ENCODE measurements at places on chromosomes 4 and X.

- no peak for DNase-seq
Measured at GRCh38 chrX:39820938-39821708, 276.6 kb downstream of the BCOR start.

DNA sequence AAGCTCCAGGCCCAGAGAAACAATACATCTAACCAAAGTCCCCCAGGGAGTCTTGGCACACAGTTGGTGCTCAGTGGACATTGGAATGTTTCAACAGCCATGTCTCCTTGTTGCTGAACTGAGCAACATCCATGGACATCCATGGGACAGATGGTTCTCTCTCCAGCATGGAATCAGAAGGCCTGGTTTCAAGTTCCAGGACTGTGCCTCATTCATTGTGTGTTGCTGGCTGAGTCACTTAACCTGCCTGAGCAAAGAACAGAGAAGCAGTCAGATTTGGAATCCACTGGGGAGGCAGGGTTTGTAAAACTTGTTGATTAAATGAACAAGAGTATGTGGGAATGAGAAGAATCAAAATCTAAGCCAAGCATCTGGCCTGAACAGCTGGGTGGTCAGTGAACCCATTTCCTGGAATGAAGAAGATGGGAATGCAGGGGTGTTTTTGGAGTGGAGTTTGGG, 147.9 kb downstream of the CHIC2 start:
- DNase-seq, result no peak

DNA sequence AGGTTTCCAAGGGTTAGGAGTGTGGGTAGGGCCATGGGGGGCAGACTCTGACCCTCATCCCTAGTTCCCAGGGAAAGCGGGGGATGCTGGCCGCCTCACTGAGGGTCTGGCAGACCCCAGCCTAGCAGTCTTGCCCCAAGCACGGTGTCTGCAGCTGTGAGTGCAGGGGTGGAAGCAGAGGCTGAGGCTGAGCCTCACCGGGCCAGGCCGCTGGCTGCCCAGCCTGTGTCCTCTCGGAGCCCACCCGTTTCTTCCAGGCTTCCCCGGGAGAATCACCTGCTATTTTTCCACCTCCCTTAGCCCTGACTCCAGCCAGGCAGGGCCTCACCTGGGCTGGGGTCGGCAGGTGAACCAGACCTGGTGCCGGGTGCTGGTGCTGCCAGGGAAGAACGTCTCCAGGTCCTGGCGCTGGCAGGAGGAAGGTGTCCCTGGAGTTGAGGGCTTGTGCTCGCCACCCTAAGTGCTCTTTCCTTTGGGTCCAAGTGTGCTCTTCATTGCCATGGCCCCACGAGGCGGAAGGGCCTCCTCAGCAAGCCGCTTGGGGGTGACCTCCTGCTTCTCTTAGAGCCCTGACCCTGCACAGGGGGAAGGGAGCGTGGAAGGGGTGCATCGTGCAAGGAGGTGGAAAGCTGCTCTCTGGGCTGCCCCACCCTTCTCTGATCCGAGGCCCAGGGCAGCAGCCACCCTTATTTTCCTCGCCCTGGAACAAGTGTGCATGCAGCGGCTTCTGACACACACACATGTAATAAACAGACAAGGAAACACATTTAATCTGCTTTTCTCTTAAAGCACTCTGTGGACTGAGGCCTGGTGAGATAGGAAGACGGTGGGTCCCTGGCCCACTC, 112.7 kb downstream of the FAM53A start:
- no peak for DNase-seq

- no peak for DNase-seq
Measured at GRCh38 chr4:125482822-125483221, 168.1 kb downstream of the FAT4 start.

GRCh38 chr4:87416965-87417364, 5.4 kb upstream of the NUDT9 start:
- DNase-seq, result no peak

DNA sequence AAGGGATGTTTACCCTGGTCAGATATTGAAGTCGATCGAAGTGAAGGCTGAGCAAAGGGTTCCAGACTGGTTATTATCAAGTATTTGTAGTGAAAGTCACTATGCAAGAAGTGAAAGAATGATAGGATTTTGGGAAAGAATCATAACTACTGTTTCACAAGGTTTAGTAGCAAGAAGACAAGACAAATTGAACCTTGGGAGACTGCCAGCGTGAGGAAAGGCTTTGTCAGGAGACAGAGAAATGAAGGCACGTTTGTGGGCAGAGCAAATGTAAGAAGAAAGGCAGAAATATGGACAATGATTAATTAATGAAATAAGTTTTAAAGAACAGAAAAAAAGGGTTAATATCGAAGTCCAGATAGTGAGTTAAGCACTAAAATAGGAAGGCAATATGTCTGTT, 456.8 kb downstream of the TRIML1 start:
- no peak for DNase-seq

DNA sequence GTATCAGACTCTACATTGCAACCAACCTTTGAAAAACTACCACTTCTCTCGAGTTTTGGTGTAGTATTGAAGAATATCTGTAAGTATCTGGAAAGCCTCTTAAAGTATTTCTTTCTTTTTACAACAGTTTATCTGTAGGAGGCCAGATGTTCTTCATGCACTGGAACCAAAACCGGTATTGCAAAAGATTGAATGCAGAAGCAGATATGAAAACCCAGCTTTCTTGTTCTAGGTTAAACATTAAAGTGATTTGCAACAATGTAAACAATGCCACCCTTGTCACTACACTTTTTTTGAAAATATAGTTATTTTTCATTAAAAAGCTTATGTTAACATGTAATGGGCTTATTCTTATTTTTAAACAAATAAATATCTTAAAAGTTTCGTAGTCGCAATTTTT, 27.2 kb downstream of the PLS3 start:
- DNase-seq, result no peak

GRCh38 chrX:22310779-22311178, 38.1 kb downstream of the CBLL2 start:
- no peak for DNase-seq

DNA sequence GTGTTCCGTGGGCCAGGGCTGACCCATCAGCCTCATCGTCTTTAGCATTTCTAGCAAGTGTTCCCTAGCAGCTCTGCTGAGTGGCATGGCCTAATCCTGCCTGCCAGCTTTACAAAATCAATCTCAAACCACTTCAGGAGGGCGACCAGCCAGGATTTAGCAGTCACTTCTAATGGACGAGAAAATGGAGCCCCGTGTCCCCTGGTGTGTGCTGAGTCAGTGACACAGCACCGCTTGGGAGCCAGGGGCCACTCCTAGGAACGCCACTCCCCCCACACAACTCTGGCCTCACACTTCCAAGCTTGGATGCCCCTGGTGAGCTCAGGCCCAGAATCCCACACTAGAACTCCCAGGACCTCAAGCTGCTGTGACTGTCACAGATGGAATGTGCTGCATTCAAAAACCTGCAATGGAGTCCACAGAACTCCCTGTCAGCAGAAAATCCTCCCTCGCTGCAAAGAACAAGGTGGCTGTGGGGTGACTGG, 311.2 kb upstream of the GATB start:
- DNase-seq, result no peak

GRCh38 chr4:26503427-26503826, 13.1 kb upstream of the CCKAR start:
- no peak for DNase-seq

- DNase-seq, result no peak
Measured at GRCh38 chr4:15521442-15522039, 51.9 kb downstream of the CC2D2A start.

- DNase-seq, result no peak
Measured at GRCh38 chr4:123936621-123937043, 540.0 kb downstream of the SPRY1 start.

DNA sequence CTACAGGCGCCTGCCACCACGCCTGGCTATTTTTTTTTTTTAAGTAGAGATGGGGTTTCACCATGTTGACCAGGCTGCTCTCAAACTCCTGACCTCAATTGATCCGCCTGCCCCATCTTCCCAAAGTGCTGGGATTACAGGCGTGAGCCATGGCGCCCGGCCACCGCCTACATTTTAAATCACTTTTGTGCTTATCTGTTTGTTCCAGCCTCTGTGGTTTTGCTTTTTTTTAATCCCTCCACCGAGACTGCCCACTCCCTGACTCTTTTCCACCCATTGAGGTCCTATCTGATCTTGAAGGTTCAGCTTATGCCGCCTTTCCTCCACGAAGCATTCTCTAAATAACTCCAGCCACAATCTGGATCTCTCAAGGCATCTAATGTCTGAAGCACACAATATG, 73.5 kb downstream of the CHRDL1 start:
- no peak for DNase-seq

GRCh38 chr4:185219551-185220344, 10.3 kb downstream of the SNX25 start:
- no peak for DNase-seq

DNA sequence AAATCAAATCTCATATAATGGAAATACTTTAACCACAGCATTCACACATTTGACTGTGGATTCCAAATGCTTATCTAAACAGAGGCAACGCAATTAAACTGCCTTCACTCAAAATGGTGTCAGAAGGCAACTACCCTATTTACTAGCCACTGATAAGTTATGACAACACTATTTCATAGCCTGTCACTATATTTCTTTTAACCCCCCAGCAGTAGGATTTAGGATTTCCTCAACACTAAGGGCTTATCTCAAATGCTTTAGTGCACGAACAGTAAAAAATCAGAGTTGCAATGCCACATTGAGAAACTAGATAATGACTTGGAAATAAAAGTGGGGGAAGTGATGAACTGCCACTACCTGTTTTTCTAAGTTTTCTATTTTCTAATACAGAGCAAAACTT, 66.7 kb downstream of the DHX15 start:
- DNase-seq, result no peak

GRCh38 chr4:81601358-81601694, 129.6 kb upstream of the RASGEF1B start:
- no peak for DNase-seq

DNA sequence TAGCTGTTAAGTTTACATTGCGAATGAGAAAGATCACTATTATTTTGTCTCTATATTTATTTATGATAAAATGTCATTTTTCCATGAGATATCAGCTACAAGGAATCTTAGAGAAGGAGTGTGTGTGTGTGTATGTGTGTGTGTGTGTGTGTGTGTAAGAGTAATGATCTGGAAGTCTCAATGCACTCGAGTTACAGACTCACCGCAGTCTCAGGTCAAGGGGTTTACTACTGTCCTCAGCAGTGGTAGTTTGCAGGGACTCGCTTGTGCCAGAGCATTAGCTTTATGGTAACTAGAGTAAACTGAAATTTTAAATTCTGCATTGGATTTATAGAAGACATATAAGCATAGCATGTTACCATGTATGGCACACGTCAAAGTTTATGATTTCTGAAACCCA, 30.8 kb downstream of the LRP2BP start:
- DNase-seq, result no peak

- no peak for DNase-seq
Measured at GRCh38 chr4:103996064-103996463, 276.3 kb upstream of the TACR3 start.

- DNase-seq, result no peak
Measured at GRCh38 chr4:169622566-169622965, 2.2 kb downstream of the CLCN3 start.

DNA sequence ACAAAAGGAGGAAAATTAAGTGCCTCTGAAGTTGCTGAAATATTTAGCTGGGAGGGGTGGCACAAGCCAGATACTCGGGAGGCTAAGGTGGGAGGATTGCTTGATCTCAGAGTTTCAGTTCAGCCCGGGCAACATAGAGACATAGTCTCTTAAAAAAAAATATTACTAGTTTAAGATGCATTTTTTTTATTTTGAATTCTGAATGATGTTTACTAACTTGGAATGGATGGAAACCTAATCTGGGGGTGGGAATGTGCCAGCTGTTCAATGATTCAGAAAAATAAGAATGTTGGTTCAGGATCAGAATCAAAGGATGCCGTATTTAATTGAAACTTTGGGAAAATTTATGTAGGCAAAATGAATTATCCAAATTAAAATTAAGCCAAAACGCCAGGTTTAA, 167.2 kb upstream of the ANK2 start:
- no peak for DNase-seq

DNA sequence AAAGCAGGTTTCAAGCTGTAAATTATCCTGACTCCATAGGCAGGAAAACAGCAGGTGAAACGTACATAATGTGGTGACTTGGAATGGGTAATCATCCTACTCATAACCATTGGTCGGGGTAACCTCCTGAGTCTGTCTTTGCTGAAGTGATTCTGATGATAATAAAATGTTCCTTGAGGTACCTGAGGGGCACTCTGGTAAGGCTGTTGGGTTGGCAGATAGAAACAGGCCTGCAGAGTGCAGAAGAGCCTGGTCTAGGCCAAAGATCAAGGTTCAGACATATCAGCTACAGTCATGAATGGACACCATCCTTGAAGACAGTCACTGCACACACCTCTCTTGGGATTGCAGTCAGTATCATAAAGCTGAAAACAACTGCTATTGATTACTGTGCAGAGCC, 174.7 kb upstream of the RPL34 start:
- no peak for DNase-seq

GRCh38 chr4:102196221-102196620, 149.1 kb downstream of the SLC39A8 start:
- no peak for DNase-seq

- DNase-seq, result no peak
Measured at GRCh38 chrX:20863649-20864048, 510.6 kb upstream of the CNKSR2 start.

GRCh38 chr4:166422475-166422874, 549.4 kb downstream of the TLL1 start:
- DNase-seq, result no peak

DNA sequence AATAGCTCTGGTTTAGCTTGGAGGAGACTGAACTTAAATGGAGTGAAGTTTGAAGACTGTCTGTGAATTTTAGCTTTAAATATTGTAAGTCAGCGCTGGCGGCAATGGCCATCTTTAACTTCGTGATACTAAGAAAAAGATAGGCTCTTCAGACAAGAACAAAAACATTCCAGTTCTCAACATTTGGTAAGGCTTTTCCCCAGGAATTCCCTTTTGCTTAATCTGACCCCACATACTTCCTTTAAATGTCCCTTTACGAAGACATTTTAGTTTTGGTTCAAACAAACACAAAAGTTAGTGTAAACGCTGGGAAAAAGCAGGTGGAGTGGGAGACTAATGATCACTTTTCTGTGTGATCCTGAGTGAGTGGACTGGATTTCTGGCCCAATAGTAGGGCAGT, 106.2 kb downstream of the MAML3 start:
- DNase-seq, result no peak

DNA sequence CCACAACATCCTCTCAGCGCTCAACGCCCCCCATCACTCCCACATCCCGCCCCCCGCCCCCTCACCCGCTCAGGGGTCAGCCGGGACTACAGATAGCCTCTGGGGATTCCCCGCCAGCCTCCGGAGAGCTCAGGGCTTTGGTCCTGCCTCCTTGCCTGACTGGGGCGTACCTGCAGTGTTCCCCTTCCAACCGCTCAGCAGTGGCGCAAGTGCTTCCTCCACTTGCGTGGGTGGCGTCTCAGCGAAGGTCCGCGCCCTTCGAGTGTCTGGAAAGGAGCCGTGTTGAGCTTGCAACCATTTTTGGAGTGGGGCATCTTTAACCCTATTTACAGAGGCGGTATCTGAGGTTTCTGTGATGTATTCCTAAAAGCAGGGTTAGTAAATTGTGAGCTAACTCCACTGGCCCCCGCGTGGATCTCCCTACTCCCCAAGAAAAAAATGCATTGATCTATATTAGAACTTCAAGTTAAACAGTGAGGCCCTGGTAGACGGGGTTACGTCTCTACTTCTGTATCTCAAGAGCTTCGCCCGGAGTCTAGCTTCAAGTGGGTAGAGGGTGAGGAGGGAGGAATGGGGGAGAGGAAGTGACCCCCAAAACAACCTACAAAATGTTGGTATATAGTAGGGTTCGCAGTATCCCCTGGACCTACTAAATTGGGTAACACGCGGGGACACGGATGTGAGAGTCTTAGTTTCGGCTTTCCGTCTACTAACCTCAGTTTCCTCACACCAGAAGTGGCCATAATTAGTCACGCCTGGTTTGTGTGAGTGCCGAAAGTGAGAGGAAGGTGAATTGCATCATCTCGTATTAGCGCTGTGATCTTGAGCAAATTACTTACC, 16.1 kb downstream of the NKX3-2 start:
- DNase-seq, result no peak
